ENCODE measurements at places on chromosomes 6 and 20.

- DNase-seq: no peak
Observed at GRCh38 chr6:13725052-13725451, 13.4 kb upstream of the RANBP9 start.

GRCh38 chr6:28900577-28901256 lies 23.1 kb downstream of the TRIM27 start:
- DNase-seq: no peak

DNA sequence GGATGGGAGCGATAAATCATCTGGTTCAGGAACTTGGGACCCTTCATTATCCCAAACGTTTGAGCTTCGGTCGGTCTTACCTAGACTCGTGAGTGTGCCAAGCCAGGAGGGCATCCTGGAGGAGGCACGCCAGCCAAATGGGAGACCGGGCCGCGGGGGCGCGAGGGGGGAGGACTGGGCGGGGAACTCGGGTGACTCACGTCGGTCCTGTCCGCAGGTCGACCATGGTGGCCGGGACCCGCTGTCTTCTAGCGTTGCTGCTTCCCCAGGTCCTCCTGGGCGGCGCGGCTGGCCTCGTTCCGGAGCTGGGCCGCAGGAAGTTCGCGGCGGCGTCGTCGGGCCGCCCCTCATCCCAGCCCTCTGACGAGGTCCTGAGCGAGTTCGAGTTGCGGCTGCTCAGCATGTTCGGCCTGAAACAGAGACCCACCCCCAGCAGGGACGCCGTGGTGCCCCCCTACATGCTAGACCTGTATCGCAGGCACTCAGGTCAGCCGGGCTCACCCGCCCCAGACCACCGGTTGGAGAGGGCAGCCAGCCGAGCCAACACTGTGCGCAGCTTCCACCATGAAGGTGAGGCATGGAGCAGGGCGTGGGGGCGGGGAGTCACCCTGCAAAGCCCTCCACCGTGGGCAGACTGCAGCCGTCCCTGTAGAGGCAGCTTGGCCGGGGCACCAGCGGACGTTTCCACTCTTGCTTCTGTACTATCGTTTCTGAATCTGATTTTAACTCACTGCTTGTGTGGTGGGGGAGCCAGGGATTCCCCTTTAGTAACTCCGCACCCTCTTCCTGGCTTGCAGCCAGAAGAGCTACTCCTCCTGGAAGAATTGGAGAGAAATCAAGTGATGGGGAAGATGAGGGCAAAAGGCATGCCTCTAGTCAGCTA lies 2.7 kb downstream of the BMP2 start:
- DNase-seq: no peak

GRCh38 chr6:74870403-74870802 lies 335.4 kb downstream of the COL12A1 start:
- no peak for DNase-seq

DNA sequence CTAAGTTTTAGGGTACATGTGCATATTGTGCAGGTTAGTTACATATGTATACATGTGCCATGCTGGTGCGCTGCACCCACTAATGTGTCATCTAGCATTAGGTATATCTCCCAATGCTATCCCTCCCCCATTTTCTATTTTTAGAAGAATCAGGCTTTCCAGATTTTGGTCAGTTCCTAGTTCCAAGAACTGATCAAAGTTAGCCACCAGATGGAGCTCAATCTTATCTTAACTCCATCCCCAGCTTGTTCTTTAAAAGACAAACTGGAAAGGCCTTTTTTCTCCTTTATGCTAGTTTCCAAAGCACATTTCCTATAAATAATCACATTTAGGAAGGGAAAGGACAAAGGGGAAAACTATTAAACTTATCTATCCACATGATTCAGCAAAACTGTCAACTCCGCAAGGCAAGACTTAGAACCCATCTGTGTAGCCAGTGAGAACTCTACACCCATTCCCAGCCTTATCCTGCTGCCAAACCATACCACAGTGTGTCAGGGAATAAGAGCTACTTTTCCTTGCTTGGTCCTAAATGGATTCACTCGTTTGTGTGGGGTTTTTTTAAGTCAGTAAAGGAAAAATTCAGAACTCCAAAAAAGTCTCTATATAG lies 22.8 kb upstream of the KHDC1 start:
- peak; percentile 25 for DNase-seq

GRCh38 chr20:20815711-20816455 lies 103.4 kb upstream of the RALGAPA2 start:
- no peak for DNase-seq

GRCh38 chr6:37303891-37304503 lies 46.1 kb upstream of the TMEM217 start:
- DNase-seq: no peak
